Renal cortical epithelial cell (primary cell): ENCODE measurements at places on chromosomes 7 and 10. TPM values are rescaled to one million over a fixed set of nuclear protein-coding genes. Genes with fewer than 3 reads are reported as not detected.

GRCh38 chr7:2097492-2097891 is 135.3 kb downstream of the MAD1L1 start:
- DNase-seq = no peak

DNA sequence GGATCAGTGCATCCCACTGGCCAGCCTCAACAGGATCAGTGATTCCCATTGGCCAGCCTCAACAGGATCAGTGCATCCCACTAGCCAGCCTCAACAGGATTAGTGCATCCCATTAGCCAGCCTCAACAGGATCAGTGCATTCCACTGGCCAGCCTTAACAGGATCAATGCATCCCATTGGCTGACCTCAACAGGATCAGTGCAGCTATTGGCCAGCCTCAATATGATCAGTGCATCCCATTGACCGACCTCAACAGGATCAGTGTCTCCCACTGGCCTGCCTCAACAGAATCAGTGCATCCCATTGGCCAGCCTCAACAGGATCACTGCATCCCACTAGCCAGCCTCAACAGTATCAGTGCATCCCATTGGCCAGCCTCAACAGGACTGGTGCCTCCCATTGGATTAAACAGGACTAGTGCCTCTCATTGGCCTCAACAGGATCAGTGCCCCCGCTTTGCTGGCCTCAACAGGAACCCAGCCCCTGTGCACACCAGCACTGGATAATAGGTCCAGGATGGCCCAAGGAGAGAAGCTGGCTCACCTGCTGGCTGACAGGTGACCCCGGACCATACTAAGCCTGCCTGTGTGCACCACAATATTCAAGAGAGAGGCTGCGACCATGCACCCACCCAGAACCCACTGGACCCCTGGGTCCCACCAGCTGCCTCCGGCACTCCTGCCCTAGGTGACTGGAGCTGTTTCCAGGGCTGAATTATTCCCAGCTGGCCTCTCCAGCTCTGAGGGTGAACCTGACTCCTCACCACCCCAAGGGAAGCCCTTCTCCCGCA is 59.9 kb downstream of the PDGFA start:
- DNase-seq = no peak

- peak; percentile 12 for DNase-seq
These were observed 89.6 kb downstream of the CACNB2 start for GRCh38 chr10:18229826-18230225.

GRCh38 chr10:4083509-4084003 is 298.5 kb upstream of the KLF6 start:
- DNase-seq = no peak

DNA sequence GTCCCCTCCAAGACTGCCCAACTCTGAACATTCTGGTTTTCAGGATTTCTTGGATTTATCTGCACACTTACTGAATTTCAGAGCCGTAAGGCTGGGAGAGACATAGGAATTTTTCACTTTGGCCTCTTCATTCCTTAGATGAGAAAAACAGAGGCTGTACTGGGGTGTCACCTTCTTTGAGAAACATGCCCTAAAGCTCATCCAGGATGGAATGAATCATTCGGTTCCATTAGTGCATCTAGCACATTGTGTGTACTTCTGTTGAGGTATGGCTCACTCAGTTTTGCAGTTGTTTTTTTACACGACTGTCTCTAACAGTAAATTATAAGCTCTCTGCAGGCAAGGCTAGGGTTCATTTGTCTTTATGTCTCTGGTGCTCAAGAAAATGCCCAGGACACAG is 383.4 kb downstream of the GATA3 start:
- DNase-seq = no peak

DNA sequence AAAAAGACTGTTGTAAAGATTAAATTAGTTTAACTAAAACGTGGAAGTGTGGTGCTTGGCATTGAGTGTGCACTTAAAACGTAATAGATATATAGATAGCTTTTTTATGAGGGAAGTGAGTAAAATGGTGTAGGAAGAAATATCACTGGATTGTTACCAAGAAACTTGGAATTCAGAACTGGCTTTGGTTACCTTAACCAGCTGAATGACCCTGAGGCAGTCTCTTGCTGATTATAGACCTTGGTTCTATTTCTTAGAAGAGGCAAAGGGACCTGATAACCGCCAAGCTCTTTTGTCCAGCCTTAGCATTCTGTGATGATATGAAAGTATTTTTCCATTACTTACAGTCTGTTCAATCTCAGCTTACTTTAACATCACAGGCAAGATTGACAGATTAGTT is 3.8 kb downstream of the REEP3 start:
- DNase-seq = no peak

- DNase-seq = no peak
These were observed 185.5 kb downstream of the SGMS1 start for GRCh38 chr10:50438049-50438936.

DNA sequence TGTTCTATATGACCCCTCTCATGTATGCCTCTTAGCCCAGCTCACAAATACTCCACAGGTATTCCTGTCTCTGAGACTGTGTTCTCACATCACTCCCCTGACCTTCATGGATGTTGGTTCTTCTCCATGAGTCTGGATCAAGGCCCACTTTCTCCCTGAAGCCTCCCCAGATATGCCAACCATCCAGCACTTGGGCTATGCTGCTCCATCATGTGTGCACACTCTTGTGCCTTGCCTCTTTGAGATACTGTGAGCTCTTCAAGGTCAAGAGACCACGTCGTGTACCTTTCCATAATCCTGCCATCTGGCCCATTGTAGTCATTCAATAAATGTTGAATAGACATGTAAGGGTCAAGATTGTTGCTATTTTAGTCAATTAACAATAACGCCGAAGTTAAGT is 30.1 kb upstream of the TM9SF3 start:
- no peak for DNase-seq

DNA sequence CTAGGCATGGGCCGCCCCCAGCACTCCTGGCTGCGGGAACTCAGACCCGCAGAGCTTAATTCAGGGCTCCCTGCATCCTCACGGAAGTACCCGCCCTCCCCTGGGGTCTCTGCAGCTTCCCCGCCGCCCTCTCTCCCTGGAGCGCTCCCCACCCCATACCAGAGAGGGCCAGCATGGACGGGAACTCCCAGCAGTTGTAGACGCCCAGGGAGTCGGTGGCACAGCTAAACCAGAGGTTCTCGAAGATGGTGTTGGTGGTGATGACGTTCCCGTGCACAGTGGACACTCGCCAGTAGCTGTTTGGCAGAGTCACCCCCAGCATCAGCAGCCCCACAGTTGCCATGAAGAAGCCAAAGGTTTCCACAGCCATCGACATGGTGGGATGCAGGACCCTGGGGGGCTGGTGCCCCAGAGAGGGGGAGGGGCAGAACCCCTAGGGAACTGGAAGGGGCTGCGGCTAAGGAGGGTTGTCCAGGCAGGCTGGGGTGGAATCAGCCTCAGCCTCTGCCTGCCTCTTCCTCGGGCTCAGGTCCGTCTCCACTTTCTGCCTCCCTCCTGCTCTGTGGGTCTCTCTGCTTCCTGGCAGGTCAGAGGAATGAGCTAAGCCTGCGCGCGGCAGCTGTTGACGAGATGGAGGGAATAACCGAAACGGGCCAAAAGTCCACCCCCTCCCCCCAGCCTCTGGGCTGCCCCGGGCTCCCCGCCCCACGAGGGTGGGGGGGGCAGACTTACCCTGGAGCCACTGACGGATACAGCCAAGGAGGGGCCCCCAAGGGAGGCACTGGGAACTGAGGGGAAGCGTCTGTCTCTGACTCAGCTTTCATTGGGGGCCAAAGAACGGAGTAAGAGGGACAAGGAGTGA is at the start of gene CLDN15:
Gene CLDN15, minus strand, starts transcription at position 597 of the 862 bp plus-strand sequence. Its CDS starts 221 bp downstream, at position 376.
- DNase-seq = no peak

GRCh38 chr10:26780793-26781601 is 79.8 kb downstream of the ABI1 start:
- peak; percentile 98 for DNase-seq

GRCh38 chr7:119482209-119482608 is 790.8 kb upstream of the KCND2 start:
- DNase-seq = peak; percentile 3

ZNF716 gene
- total RNA-seq = not detected in 2 replicates

MKX gene
- total RNA-seq = 0.25 TPM in 1 of 2 replicates, not detected in the other

SPRN gene
- 0.17 and 0.35 TPM in 2 replicates for total RNA-seq

STEAP2 gene
- total RNA-seq = 7.1 and 20.2 TPM in 2 replicates

GSTO2 gene
- 8.5 and 8.9 TPM in 2 replicates for total RNA-seq

ASCC1 gene
- 61.1 and 61.6 TPM in 2 replicates for total RNA-seq

CELF2 gene
- total RNA-seq = 4.0 and 6.4 TPM in 2 replicates
